AG09309 (cell line): ENCODE measurements at places on chromosomes 13 and 19.

DNA sequence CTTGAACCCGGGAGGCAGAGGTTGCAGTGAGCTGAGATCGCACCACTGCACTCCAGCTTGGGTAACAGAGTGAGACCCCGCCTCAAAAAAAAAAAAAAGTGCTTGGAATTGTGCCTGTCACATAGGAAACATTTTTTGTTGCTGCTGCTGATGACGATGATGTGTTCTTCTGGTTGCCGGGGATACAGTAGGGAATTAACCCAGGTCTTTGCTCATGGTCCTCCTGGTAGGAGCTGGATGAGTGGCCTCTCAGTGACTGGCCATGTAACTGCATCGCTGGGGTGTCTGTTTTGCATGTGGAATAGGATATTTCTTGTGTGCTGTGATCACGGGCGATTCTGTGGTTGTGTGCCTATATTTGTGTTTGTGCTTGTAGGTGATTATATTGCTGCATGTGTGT, 4.7 kb upstream of the CNFN start:
- no peak for DNase-seq

- DNase-seq = no peak
Measured at GRCh38 chr19:35955881-35956634, 19.9 kb downstream of the LRFN3 start.

GRCh38 chr13:24022568-24022967, 125.3 kb upstream of the C1QTNF9B start:
- no peak for DNase-seq

DNA sequence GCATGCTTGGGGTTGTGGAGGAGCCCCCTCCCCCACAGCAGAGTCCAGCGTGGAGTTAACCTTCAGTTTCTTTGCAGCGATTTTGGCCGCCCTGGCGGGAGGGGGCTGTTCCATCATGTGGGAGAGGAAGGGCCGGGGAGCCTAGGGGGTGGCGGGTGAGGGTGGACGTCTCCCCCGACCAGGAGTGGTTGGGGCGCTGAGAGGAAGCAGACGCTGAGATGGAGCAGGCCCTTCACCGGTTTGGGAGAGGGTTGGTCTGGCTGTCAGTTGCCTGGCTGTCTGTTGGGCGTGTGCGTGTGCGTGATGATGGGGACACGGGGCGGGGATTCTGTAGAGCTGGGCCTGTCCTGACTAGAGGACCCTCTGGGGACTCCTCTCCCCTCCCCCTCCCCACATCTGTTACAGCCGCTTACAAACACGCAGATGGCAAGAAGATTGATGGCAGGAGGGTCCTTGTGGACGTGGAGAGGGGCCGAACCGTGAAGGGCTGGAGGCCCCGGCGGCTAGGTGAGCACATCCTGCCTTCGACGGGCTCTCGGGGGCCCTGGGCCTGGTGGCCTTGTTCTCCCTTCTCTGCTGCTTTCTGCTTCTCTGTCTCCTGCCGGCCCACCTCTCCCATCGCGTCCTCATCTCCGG, 9.8 kb upstream of the LIN7B start:
- DNase-seq = no peak

DNA sequence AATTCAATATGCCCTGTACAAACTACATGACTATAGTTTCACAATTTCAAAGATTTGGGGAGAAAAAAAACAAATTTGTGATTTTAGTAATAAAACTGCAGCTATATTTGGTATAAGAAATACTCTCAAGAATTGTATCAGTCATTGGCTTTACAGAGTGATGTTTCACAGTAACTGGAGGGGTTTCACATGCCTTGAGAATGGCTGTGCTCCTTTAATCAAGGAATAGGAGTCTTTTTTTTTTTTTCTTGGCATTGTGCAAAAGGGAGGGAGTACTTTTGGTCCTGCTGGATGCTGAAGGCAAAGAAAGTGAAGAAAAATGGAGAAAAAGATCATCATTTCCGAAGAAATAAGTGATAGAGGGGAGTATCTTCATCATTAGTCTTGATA, 6.8 kb downstream of the ZNF507 start:
- no peak for DNase-seq

- no peak for DNase-seq
Measured at GRCh38 chr13:33372251-33372919, 86.8 kb upstream of the STARD13 start.

DNA sequence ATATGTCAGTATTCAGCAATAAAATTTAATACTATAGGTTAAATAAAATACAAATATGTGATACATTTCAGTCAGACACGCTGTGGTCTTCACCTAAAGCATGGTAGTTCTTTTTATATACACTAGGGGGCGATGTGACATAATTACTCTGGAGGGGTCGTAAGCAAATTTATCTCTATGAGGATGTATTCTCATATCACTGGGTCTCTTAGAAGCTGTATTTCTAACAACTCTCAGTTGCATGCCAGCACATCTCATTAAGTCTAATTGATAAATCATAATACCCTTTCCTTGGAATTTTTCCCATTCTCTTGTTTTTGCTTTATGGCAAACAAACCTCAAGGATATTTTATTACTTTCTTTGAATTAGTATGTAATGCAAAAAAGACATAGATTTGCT, 3.9 kb upstream of the PCDH17 start:
- no peak for DNase-seq

DNA sequence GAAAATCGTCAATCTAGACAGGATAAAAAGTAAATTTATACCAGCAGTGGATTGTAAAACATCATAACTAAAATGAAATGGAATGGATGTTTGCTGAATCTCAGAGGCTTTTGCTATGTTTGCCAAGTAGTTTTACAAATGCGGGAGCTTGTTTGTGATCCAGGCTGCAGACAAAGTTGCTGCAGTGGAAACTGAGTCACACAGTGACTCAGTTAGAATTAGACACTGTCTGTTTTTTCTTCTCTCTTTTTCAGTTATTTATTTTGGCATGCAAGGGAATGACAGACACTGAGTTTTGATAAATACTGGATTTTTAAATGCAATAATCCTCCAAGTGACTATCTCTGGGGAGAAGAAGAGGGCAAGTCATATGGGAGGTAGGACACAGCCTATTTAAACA, 4.6 kb upstream of the PNMA8A start:
- no peak for DNase-seq

- DNase-seq = no peak
Measured at GRCh38 chr13:95032121-95032520, 269.1 kb downstream of the ABCC4 start.

DNA sequence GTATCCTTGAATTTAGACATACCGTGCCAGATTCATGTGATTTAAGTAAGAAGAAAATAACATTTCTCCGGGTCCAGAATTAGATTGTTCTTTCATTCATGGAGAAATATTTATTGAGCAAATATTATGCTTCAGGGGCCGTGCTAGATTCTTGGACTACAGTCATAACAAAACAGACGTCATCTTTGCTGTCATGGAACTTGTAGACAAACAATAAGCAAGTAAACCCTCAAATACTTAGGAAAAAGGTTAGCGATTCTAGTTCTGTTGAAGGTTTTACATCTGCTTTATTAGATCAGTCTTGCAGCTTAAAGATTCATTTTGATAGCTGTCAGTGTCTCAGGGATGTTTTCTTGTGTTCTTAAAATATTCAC, 16.9 kb downstream of the ZNF507 start:
- DNase-seq = no peak

- no peak for DNase-seq
Measured at GRCh38 chr13:26051657-26052311, at the start of gene SHISA2. Gene SHISA2 (minus strand): TSS chr13:26052016. CDS start chr13:26050975, 1,041 bp downstream.

DNA sequence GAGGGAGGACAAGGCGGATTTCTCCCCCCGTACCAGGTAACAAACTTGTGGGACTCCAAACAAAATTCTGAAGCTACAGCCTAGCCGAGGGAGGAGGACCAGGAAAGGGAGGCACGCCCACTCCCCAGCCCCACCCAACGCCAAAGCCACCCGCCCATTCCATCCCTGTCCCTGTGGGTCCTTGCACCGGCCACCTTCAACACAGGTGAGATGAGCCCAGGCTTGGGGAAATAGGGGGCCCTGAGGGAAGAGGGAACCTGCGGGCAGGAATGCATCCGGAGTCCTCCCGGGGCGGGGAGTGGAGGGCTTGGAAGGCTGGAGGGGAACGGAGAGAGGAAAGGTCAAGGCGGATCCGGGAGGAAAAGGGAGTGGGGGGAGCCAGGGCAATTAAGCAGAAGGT, at the start of gene BEST2:
TSS of gene BEST2 (plus strand) at position 157 of the 400 bp plus-strand sequence. CDS start 802 bp downstream, outside the sequence.
- no peak for DNase-seq
